ENCODE measurements at places on chromosomes 12 and 14.
A peak's percentile ranks its signal among the peaks of the same experiment; 100 is the strongest.

DNA sequence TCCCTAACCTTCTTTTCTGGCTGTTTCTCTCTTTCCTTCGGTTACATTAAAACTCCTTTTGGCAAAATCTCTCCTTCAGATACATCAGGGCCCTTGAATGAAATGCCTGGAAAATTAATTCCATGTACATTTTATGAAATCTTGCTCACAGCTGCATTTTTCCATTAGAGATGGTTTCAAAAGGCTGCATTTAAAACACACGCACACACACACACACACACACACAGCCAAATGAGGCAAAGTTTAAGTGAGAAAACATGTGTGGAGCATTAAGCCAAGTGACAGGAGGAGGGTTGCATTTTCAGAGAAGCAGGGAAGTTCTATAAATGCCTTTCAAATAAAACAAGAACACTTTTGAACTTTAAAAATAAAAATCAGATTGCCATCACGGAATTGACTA lies 216.4 kb downstream of the LRIG3 start:
- DNase-seq, result no peak

- peak; percentile 97 for DNase-seq
Observed at GRCh38 chr12:48197971-48198671, 5.0 kb downstream of the OR10AD1 start.

DNA sequence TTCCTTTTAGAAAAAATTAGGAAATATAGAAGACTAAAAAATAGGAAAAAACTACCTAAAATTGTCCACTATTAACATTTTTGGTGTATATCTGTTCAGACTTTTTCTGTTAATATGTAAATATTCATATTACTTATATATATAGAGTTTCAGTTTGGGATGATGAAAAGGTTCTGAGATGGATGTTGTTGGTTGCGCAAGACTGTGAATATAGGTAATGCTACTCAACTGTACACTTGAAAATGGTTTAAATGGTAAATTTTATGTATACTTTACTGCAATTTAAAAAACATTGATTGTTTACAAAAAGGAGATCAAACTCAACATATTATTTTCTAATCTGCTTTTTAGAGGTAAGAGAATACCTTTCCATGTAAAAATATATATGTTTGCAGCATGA lies 200.9 kb downstream of the RAD51B start:
- DNase-seq, result no peak

GRCh38 chr12:93223440-93224426 lies 154.0 kb upstream of the NUDT4 start:
- no peak for DNase-seq

GRCh38 chr14:92121207-92121669 lies 268 bp downstream of the NDUFB1 start:
- no peak for DNase-seq

DNA sequence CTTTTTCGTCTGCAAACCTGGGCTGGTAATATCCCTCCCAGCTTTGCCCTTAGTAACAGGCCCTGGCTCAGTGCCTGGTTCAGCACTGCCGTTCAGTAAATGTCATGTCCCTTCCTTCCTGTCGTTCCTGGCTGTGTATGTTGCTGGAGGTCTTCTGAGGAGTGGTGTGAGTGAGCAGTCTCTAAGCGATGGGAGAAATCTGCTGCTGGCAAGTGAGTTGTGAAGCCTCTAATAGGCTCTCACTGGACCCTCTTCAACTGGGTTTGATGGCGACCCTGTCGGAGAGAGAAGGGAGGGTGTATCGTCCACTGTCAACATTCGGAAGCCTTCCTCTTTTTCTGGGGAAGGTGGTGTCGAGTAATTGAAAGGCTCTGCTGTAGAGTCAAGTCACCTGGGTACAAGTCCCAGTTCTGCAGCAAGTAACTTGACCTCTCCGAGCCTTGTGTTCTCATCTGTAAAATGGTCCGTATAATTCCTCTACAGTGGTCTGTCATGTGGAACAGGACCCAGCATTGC lies 62.8 kb downstream of the HRK start:
- no peak for DNase-seq
